ENCODE measurements at places on chromosomes 12 and 14.

- no peak for DNase-seq
Measured at GRCh38 chr12:28216016-28216415, 25.8 kb downstream of the CCDC91 start.

- no peak for DNase-seq
Measured at GRCh38 chr12:24679126-24679525, 269.8 kb downstream of the BCAT1 start.

DNA sequence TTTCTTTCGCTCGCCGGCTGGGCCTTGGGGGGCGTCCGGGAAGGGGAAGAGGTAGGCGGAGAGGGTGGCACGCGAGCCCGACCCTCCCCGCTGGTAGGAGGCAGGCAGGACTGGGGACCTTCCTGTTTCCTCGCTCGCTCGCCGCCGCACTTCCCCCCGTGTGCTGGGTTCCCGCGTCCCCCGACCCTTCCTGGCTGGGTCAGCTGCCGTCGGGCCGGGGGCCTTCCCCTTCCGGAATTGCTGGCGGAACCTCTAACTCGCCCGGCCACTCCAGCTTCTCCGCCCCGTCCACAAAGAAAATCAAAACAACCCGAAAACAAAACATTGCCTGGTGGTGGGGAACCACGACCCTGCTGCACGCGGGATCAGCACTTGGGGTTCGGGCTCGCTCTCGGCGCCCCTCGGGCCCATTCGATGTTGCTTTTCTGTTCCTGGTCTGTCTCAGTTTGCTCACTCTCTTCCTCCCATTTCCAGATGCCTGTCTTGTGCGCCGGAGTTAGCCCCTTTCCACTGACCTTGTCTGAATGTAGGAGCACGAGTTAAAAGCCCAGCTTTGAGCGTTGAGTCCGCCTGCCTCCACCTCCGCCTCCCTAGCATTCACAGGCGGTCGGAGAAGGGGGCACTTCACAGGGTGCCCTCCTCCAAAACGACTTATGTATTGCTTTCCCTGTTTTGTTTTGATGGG, 581 bp downstream of the PAPOLA start:
- DNase-seq, result no peak

- no peak for DNase-seq
Measured at GRCh38 chr12:50251619-50252252, 31.6 kb downstream of the LIMA1 start.

GRCh38 chr12:52254965-52255751, 19.3 kb upstream of the KRT86 start:
- no peak for DNase-seq

DNA sequence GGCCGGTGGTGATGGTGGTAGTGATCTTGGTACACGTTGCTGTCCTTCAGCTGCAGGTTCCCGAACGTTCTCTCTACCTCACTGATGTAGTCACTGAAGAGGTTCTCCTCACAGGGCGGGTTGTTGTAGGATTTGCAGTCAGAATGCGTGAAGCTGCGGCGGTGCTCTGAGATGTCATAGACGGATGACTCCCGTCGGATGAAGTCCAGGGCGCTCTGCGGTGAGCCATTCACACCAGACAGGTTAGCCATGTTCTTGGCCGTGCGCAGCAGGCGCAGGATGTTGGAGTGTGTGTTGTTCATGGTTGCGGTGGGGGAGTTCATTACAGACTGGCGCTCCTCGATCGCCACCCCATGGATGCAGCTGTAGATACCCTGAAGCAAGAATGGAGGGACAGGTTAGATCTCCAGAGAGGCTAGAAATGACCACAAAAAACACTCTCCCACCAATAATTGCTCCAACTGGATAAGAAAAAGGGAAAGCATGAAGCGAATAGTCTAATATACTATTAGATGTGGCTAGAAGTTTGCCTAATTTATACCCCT, 367.8 kb downstream of the EMP1 start:
- no peak for DNase-seq

- no peak for DNase-seq
Measured at GRCh38 chr12:103505371-103506236, 9.8 kb upstream of the C12orf42 start.

DNA sequence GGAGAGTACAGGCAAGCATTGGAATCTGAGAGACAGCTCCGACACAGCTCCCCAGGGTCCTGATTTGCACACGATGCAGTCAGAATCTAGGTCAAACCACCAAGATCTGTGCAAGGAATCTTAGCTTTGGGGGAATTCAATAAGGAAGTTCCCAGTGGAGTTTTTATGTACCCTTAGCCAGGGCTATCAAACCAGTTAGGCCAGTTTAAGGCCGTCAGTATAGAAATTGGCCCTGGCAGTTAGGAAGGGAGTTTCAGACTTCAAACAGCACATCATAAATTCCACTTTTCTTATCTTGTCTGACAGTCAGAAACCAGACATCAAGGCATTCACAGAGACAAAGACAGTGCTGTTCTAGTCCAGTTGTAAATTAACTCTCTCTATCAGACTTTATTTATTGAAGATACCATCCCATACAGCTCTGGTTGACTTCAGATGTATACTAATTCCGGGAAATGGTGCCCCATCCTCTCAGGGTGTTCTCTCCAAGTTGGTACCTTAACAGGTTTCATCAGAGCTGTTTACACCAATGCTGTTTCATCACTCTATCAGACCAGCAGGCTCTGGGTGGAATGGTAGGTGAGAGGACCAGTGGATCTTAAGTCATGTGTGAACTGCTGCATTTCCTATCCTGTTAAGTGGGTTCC, 157.5 kb upstream of the ATF7IP start:
- no peak for DNase-seq

- no peak for DNase-seq
Measured at GRCh38 chr12:98317939-98318899, 197.2 kb upstream of the TMPO start.

DNA sequence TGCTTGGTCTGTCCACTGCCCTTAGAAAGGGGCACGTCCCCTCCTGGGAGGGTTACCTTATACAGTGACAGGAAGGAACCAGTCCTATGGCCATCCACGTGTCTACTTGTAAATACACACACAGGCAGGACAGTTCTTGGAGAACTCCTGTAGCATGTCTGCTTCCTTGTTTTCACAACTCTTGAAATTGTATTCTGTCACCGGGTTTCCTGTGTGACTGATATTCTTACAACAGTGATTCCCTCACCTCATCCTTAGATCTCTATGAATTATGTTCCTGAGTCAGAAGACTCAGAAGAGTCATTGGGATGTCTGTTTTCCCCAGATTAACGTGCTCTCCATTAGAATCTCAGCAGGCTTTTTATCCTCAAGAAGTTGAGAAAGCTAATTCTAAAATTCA, 44.1 kb upstream of the DYNC1H1 start:
- DNase-seq, result no peak

DNA sequence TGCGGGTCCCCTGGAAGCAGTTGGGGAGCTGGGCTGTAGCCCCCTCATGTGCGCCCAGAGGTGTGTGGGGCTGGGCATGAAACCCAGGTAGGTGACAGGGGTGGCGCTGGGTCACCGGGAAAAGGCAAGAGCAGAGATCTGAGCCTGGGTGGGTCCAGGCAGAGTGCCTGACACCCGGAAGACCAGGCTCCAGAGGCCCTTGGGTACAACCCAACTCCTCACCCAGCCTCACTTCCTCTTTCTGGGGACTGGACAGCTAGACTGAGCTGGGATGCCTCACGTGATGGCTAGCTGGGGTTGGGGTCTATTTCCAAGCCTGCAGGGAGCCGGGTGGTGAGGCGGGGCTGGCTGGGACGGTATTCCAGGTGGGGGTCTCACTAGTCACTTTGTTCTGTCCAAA, 16.3 kb upstream of the CYP46A1 start:
- DNase-seq, result no peak

GRCh38 chr14:33369972-33370371, 431.3 kb downstream of the NPAS3 start:
- DNase-seq, result no peak

- DNase-seq, result no peak
Measured at GRCh38 chr12:29157486-29157946, 8.4 kb downstream of the FAR2 start.

DNA sequence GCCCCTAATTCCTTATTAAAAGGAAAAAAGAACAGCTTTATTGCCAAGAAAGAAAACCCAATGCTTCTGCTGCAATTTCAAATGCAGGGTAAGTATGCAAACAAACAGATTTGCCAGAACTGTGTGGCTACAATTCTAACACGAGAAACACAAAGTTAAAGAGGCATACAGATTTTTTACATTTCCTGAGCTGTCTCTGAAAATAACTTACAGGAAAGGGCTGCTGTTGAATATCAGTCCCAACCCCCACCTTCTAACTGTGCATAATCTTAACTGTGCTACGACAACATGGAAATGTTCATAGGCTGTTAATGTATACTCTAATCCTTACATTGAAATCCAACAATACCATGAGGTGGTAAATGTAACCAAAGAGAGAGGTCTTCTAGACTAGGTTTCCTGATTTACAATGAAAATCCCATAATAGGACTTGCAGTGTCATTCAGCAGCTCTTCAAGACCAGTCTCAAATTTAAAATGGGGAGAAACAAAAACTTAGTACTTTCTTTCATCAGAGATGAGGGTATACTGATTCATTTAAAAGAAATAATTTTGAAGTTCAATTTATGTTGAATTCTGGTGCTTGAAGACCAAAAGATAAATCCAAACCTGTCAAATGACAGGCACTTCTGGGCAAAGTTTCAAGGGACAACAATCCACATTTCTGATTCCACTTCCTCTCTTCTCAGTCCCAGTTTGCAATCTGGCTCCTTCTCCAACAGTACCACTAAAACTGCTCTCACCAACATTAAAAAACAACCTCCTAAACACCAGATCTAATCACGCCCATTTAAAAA, 14.4 kb downstream of the FGD6 start:
- no peak for DNase-seq

DNA sequence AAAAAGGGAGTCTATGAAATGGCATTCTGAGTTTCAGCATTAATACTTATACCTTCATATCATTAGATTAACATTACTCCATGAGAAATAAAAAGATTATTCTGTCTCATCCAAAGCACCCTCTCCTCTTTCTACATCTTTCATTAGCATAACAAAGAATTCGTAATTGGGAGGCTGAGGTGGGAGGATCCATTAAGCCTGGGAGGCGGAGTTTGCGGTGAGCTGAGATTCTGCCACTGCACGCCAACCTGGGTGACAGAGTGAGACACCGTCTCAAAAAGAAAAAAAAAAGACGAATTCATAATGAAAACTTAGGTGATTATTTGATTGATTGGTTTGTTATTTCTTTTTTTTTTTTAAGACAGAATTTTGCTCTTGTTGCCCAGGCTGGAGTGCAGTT, 1.8 kb upstream of the CDK17 start:
- no peak for DNase-seq

GRCh38 chr14:94864387-94865195, 94.7 kb upstream of the GSC start:
- no peak for DNase-seq

DNA sequence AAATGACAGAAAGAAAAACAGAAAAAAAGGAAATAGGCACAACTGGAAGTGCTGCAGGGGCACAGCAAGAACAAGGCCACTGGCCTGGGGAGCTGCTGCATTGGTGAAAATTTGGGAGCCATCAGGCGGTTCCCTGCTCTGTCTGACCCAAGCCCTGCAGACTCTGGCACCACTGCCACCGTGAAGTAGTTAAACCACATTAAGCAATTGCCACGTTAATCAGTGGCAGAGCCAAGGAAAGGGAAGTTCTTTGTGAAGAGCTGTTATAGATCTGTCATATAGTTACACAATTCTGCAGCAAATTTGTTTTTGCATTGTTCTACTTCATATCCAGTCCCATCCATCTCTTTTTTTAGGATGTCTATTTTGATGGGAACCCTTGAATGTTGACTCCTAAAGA, 915.3 kb downstream of the FSCB start:
- DNase-seq, result no peak

DNA sequence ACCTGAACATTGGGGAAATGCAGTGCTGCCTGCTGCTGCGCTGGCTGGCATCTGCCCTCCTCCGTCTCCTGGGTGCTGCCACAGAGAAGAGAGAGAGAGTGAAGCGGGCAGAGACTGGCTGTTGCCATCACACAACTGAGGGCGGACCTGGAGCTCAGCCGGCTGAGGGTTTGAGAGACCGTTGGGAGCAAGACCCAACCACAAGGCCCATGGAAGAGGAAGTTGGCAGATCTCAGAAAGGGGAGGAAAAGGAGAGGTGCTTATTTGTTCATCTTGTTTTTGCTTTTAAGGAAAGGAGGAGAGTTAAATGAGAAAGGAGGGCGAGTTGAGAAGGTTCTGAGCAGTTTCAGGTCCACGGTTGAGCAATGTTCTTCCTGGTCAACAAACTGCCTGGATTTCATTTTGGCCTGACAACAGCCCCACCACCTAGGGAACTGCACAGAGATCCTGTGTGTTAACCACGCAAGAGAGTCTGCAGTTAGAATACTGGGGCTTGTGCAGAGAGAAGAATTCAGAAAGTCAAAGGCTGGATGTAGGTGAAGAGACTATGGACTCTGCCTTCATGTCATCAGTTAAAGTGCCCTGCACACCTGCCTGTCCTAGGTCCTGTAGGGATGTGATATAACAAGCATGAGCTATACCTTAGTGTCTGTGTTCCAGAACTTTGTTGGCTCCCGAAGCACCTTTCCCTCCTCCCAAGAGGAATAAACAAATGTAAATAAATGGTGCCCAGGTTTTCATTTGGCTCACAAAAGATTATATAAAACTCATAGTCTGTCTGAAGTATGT, 124.6 kb downstream of the ETV6 start:
- DNase-seq, result no peak

GRCh38 chr12:65934480-65935115, 110.3 kb downstream of the HMGA2 start:
- no peak for DNase-seq

- DNase-seq, result no peak
Measured at GRCh38 chr14:89409961-89410360, 7.1 kb downstream of the FOXN3 start.

GRCh38 chr12:103731539-103731938, 109.5 kb downstream of the NT5DC3 start:
- no peak for DNase-seq

GRCh38 chr14:80576401-80576800, 365.1 kb upstream of the DIO2 start:
- no peak for DNase-seq

DNA sequence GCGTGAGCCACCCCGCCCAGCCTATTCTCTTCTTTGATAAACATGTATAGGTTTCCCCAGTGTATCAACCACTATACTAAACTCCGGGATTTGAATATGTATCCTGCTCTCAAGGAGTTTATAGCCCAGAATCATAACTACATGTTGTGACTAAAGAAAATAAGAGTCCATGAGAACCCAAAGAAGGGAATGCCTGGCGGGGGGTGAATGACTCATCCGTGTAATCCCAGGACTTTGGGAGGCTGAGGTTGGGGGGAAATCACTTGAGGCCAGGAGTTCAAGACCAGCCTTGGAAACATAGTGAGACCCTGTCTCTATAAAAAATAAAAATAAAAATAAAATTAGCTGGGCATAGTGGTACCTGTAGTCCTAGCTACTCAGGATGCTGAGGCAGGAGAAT, 57.2 kb downstream of the SIX6 start:
- no peak for DNase-seq

GRCh38 chr12:29398495-29398894, 17.5 kb upstream of the ERGIC2 start:
- DNase-seq, result no peak

- DNase-seq, result no peak
Measured at GRCh38 chr12:116159175-116159574, 118.3 kb downstream of the MED13L start.

- DNase-seq, result no peak
Measured at GRCh38 chr14:75495882-75496281, 26.4 kb upstream of the BATF start.

- no peak for DNase-seq
Measured at GRCh38 chr12:65203376-65203775, 34.0 kb downstream of the LEMD3 start.
